ENCODE measurements at places on chromosomes 3 and 15.

GRCh38 chr15:31263751-31264558, 62.7 kb upstream of the KLF13 start:
- peak; percentile 64 for DNase-seq

DNA sequence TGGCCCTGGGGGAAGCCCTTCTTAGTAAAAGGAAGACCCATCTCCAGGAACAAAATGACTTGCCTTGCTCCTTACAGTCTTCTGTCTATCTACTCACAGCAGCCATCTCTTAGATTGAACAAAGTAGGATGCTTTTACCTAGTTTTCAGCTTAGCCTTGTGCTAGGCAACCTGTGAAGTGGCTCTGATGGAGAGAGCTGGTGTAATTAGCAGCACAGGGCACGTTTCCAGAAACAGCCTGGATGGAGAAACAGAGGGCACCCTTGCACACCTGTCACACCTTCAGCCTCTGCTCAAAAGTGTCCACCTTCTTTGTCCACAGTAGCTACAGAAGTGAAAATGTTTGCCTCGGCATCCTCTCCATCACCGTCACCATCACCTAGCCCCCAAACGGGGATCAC, 292.9 kb downstream of the RORA start:
- DNase-seq, result peak; percentile 47

GRCh38 chr3:23319366-23320312, 116.5 kb downstream of the UBE2E2 start:
- DNase-seq, result no peak

DNA sequence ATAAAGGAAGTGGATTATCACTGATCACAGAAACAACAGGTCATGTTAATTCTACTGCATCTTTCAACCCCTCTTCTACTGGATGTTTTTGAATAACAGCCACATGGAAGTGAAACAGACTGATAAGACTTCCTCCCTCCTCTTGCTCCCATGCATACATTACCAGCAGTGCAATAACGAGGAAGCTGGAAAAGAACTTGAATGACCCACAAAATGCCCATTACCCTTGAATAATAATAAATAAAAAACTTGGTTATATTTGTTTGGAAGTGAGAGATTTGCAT, 51.6 kb downstream of the RARB start:
- no peak for DNase-seq

- DNase-seq, result peak; percentile 99
Observed at GRCh38 chr15:57273402-57273801, 102.9 kb upstream of the CGNL1 start.

GRCh38 chr3:130323503-130323902, 22.0 kb upstream of the COL6A5 start:
- no peak for DNase-seq

- DNase-seq, result no peak
Observed at GRCh38 chr15:50256188-50257041, 9.1 kb downstream of the HDC start.

- DNase-seq, result no peak
Observed at GRCh38 chr15:31296646-31297574, 29.7 kb upstream of the KLF13 start.

DNA sequence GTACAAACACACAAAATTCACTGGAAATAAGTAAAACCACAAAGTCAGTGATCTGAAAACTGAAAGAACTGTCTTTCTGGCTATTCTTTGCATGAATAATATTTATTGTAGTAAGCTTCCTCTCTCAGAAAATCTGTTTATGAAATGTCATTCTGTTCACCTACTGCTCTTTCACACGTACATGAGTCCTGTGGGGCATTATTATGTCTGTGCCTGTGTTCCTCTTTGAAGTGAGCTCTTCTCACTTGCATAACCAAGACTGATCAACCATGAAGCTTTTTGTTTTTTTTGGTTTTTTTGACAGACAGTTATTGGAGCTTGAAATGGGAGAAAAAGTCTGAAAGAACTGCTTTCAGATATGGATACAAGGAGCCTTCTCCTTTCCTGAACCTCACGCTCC, 195.8 kb downstream of the PLCH1 start:
- no peak for DNase-seq

DNA sequence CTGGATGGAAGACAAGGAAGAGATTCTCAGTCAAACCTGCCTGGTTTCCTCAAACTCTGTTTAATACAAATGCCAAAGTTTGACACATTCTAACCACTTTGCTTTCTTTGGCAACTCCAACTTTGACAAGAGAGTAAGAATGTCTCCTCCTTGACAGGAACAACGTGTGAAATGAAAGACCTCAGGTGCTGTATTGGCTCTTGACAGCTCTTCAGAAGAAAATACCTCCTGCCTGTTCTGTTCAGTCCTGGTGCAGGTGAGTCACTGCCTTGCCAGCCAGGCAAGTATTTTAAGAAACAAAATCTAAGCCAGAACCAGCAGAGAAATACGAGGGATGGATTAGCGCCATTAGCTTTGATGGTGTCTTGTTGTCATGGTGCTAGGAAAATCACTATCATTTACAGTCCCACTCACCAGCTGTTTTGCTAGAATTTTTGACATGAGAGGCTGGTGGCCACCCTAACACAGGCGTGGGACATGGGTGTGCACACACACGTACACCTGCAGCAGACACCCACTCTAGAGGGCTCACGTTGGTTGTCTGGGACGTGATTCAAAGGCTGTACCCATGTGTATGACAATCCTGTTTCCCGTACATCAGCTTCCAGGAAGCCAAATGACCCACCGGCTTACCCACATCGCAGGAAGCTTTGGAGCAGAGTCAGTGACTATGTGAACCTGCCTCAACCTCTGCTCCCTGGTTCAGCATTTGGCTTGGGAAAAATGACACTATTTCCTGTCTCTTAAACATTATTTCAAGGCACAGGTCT, 60.4 kb downstream of the CCNL1 start:
- DNase-seq, result no peak

GRCh38 chr3:175150812-175151401, 291.8 kb downstream of the NAALADL2 start:
- DNase-seq, result peak; percentile 83

- DNase-seq, result no peak
Observed at GRCh38 chr3:111476701-111477100, 65.3 kb upstream of the CD96 start.

GRCh38 chr3:39322936-39323335, 6.6 kb upstream of the CCR8 start:
- DNase-seq, result no peak

DNA sequence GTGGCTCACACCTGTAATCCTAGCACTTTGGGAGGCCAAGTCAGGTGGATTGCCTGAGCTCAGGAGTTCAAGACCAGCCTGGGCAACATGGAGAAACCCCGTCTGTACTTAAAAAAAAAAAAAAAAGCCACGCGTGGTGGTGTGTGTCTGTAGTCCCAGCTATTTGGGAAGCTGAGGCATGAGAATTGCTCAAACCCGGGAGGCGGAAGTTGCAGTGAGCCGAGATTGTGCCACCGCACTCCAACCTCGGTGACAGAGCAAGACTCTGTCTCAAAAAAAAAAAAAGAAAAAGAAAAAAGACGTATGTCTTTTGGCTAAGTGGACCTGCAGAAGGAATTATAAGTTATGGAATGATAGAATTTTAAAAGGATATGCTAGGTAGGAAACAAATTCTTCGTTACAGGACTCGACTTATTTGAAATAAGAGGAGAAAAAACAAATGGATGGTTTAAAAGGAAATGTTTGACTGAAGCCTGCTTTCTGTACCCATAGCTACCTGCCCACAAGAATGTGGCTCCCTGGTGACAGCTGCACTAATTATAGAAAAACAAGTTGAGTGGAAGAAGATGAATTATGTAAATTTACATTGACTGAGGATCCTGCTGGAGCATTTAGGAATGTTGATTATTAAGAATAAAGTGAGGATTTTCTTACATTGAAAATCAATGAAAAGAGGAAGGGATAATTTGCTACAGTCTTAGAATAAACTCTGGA, 36.0 kb upstream of the SKIL start:
- DNase-seq, result peak; percentile 42

DNA sequence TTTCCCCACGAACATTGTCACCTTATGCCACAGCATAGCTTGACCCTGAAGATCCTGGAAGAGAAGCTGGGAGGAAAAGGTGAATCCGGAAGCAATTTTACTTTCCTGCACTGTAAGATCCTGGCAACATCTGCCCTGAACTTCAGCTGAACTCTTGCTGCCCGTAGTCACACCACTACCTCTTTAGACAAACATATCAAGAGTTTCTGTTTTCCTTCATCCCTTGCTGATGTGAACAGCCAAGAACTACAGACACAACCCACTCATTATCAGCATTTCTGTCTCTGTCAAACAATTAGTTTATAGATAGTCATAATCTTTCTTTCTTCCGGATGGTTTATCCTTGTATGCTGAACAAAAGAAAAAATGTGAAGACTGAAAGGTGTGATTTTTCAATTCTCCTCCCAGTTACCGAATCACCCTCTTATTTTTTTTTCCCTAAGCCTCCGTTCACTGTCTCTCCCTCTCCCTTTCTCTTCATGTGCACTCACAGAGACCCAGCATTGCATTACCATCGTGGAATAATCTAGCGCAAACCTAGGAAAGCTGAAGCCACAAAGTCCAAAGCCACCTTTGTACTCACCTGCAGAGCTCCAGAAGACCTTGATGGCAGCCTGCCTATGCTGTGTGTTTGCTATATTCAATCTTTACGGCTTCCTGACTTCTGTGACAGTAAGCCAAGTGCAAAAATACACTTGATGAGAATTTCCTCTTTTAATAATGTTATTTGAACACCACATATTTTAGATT, 229.2 kb downstream of the CDIN1 start:
- no peak for DNase-seq

- no peak for DNase-seq
Observed at GRCh38 chr3:177538750-177539730, 341.8 kb upstream of the TBL1XR1 start.

DNA sequence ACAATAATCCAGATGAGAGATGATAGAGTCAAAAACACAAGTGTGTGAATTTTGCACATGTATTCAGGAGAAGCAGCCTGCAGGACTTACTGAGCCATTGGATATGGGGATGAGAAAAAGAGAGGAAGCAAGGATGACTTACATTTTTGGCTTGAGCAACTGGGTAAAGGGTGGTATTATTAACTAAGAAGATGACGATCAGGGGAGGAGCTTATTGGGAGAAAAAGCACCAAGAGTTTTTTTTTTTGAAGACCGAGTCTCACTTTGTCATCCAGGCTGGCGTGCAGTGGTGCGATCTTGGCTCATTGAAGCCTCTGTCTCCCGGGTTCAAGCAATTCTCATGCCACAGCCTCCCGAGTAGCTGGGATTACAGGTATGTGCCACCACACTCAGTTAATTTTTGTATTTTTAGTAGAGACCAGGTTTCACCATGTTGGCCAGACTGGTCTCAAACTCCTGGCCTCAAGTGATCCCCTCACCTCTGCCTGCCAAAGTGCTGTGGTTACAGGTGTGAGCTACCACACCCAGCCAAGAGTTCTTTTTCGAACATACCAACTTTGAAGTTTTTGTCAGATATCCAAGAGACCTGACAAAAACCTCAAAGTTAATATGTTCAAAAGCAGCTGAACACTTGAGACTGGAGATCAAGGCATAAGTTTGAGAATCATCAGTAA, 14.8 kb upstream of the SH3BP5 start:
- DNase-seq, result no peak

DNA sequence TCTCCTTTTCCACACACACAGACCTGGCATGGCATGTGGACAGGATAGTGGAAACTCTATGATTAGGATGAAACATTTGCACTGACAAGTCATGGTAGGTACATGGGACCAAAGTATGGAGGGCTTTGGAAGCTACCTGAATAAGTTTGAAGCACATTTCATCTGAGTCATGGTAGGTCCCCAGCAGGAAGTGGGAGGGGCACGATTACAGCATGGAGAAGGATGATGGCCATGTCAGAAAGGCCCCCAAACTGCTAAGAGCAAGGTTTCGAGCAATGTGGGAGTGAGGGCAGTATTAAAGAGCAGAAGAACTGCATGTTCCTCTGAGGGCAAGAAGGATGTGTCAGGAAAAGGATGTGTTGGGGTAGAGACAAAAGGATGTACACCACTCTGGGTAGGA, 51.5 kb upstream of the CSTA start:
- no peak for DNase-seq

DNA sequence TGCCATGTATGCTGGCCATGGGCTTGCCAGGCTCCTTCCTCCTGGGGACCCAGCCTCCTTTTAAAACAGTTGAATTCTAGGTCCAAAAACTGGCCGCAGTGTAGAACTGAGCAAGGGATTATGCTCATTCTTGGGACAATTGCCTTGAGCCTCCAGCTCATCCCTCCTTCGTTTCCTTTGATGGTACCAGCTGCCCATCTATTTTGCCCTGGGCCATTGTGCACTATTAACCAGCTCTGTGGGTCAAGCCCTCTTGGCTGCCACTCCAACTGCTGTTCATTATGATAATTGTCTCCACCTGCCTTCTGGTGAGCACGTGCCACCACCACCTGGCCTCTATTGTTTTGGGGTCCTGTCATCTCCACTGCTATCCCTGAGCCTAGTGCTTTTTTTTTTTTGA, 75.8 kb upstream of the SYN2 start:
- DNase-seq, result peak; percentile 18

- DNase-seq, result no peak
Observed at GRCh38 chr3:107683447-107683846, 160.7 kb downstream of the BBX start.

- no peak for DNase-seq
Observed at GRCh38 chr15:86139828-86140227, 60.2 kb downstream of the AGBL1 start.

DNA sequence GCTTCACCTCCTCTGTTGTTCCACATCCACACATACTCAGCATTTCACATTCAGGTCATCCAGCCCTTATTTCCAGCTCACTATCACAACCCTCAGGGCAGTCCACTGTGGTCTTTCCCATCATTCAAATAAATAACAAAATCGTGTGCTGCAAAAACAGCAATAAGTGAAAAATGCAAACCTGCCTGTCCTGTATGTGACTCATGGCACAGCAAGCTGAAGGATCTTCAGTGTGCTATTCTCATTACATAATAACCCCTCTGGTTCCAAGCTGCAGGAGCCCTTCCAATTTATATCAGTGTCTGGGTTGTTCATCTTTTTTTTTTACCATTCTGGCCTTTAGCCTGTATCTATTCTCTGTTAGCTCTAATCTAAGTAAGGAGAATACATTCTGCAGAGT, 185.3 kb upstream of the UBE2E2 start:
- DNase-seq, result no peak

DNA sequence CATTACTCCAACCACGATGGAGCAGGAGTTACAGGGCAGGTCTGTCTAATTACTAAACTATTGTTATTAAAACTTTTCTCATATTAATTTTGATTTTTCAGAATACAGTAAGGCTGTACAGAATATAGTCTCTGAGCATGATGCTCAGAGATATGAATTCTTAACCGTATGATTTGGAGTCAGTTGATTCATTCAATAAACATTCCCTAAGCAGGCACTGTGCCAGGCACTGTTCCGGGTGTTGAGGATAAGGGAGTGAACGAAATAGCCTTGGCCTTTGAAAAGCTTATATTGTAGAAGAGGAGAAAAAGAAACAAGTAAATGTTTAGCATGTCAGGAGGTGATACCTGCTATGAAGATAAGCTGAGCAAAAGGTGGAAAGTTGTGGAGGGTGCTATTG, 187.3 kb downstream of the KCNAB1 start:
- no peak for DNase-seq

DNA sequence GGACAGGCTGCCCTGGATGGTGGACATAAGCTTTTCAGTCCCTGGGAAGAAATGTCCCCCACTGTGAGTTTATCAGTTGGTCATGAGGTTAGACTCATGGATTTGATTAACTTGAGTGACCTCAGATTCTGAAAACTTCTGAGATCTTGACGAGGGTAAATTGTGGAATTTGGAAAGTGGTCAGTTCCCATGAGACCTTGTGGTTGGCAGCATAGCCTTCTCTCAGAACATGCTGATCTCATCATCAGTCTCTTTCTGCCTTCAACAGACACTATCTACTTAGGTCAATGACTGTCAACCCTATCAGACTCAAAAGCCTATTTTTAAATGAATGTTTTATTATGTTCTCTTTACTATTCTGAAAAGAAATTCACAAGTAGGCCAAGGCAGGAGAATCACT, 45.6 kb upstream of the NDUFB4 start:
- DNase-seq, result no peak
